Cardiac fibroblast (primary cell): ENCODE measurements at places on chromosomes 16 and 17.

DNA sequence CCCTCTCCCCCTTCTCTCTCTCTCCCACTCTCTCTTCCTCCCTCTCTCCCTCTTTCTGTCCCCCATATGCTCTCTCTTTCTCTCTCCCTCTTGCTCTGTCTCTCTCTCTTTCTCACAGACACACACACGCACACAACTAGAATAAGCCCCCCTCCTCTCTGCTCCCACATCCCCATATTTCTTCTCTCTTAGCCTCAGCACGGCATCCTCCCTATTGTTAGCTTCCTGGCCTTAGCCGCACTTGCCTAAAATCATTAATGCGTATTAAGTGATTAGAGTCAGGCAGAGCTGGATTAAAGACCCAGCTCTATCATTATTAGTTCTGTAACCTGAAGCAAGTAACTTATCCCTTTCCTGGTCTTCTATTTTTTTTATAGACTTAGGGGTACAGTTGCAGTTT, 319.0 kb upstream of the C16orf82 start:
- no peak for DNase-seq

- DNase-seq = no peak
Observed at GRCh38 chr17:44308865-44309264, 464 bp downstream of the RUNDC3A start.

- DNase-seq = no peak
Observed at GRCh38 chr16:86195863-86196630, 297.1 kb downstream of the IRF8 start.

DNA sequence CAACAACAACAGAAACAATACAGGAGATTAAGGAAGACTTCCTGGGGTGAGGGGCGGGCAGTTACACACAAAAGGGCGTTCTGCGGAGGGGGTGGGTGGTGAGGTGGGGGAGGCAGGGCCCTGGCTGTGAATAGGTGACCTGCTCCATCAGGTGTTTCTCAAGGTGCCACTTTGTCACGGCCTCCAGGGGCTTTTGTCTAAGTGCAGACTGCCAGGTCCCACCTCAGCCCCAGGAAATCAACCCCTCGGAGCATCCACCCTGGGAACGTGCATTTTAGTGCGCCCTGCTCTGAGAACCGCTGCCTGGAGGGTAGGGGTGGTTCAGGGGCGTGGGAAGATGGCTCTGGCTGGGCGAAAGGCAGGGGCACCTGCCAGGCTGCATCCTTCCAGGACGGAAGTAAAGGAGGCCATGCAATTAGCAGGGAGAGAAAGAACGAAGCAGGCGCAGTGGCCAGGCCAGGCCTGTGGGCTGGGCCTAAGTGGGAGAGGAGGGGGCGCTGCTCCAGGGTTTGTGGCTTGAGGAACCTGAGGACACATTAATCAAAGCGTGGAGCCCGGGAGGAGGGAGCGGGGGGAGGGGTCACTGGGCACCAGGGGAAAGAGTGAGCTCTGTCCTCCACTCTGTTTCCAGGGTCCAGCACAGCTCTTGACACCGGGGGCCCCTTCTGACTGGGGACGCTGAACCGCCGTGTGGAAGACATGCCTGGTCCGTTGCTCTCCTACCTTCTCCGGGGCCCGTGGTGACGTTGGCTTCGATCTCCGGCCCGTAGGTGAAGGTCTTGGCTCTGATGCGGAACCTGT, 49.4 kb upstream of the CDC42EP4 start:
- no peak for DNase-seq

DNA sequence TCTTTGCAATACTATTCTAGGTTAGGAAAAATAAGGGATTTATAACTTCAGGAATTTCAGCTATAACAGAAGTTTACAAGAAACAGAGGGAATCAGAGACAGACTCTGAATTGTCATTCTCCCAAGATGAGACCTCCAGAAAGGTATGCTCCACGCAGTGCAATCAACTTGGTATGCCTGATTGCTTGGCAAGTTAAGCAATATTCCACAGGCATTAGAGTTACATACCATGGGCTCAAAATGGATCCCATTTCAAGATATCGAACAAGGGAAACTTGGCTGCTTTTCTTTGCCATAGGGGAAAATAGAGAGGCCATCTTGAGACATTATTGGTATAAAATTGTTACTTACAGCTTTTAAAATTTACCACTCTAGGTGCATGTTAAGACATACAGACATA, 615.6 kb upstream of the SOX9 start:
- DNase-seq = peak; percentile 16

DNA sequence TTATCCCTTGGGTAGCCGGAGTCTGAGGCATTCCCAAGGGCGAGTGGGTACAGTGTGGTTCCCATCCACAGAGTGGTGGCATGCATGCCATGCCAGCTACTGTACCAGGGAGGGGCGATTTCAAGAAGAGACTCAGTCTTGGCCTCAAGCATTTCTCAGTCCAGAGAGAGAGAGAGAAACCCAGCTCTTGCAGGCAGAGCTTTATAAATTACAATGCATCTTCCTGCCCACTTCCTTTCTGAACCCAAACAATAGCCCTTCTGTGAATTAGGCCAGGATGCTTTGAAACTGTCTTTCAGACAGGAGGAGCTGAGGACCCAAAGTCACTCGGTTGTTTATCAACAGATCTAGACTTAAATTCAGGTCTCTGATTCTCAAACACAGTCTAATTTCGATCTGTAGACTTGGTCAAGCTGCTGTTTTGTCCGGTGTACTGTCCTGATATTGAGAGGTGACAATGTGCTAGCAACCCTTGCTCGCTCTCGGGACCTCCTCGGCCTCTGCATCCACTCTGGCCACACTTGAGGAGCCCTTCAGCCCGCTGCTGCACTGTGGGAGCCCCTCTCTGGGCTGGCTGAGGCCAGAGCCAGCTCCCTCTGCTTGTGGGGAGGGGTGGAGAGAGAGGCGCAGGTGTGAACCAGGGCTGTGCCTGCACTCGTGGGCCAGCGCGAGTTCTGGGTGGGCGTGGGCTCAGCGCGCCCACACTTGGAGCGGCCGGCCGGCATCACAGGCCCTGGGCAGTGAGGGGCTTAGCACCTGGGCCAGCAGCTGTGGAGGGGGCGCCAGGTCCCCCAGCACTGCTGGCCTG, 408.0 kb downstream of the UTP18 start:
- no peak for DNase-seq

GRCh38 chr17:61331886-61332285, 67.8 kb upstream of the TBX2 start:
- DNase-seq = no peak

DNA sequence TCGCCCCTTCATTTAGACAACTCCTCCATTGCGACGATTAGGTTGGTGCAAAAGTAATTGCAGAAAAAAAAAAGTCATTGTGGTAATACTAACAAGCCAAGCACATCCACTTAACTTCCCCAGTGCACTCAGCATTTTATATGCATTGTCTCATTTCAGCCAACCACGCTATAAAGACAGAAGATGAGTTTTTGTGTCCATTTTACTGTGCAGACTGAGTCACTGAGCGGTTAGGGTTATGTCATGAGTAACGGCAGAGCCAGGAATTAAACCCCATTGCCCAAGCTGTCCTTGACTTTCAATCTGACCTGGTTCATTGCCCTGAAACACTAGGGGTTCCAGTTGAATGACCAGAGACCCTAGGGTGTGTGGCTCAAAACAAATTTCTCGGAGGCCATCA, 218.7 kb downstream of the XYLT1 start:
- DNase-seq = no peak

GRCh38 chr17:40473573-40474365, 27.7 kb downstream of the TNS4 start:
- no peak for DNase-seq

DNA sequence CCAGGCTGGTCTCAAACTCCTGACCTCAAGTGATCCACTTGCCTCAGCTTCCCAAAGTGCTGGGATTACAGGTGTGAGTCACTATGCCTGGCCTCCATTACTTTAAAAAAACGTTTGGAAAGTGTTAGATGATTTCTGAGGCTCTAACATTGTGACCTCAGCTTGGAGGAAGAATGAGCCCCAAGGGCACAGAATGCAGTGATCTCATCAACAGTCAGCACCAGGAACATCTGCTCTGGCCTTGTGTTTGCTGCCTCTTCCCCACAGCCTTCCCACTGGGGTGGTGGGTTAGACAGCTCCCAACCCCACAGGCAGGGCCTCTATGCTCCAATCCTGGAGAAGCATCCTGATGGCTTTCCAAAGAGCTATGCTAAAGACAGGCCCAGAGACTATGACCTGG, 37.7 kb upstream of the SREBF1 start:
- DNase-seq = peak; percentile 85

GRCh38 chr16:52203096-52203495, 343.8 kb downstream of the TOX3 start:
- DNase-seq = no peak

DNA sequence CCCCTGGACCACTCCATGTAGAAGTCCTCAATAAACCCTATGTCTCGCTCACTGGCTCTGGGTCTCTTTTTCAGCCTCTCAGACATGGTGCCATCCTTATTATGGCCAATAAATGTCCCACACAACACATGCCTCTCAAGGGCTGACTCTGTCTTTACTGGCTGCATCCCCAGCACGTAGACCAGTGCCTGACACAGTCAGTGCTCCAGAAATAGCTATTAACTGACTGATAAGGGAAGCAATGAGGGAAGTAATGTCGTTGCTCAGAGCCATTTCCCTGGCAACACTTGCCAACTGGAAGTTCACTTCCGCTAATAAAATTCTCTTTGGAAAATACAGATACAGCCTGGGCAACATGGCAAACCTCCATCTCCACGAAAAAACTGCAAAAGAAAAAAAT, 19.1 kb upstream of the APOH start:
- no peak for DNase-seq

- DNase-seq = peak; percentile 60
Observed at GRCh38 chr16:81481207-81481821, 36.7 kb downstream of the CMIP start.

DNA sequence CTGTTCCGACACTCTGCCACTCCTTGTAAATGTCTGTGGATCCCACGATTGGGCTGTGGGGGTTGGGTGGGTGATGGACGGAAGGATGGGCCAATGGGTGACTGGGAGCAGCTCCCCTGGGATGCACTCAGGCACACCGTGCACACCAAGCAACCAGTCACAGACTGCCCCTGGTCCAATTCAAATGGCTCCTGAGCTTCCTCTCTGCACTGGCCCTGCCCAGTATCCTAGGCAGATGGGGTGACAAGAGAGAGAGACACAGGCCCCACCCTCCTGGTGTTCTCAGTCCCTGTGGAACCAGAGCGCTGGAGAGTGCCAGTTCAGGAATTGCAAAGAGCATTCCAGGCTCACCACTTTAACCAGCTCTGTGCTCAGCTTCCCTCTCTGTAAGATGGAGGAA, 32.8 kb downstream of the BEAN1 start:
- DNase-seq = no peak

- no peak for DNase-seq
Observed at GRCh38 chr17:7156342-7156940, 22.7 kb downstream of the ASGR1 start.

DNA sequence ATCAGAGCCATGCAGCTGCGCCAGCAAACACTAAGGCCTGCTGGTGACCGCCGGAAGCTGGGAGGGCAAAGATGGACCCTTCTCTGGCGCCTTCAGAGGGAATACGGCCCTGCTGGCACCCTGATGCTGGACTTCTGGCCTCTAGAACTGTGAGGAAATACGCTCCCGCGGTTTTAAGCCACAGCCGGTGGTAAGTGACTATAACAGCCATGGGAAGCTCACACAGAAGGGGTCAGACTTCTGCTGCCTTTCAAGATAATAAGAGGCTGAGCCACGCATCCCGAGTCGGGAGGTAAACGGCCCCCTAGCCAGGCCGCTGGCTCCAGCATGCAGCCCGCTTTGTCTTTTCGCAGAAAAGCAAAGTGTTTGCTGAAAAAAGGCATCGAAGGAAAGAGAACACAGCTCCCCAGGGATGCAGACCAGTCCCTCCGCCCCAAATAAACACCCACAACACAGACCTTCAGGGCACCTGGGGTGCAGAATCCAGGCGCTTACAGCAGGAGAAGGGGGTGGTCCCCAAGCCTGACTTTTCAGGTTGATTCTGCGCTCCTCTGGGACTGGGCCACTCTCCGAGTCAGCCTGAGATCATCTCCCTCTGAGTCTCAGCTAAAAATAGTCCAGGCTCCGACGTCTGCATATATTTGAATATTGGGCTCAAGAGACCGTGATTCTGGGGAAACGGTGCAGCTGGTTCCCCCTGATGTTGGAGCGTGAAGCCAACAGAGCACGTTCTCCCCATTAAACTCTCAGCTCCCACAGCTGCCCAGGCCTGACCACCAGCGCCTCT, 89.7 kb downstream of the MGAT5B start:
- DNase-seq = no peak

DNA sequence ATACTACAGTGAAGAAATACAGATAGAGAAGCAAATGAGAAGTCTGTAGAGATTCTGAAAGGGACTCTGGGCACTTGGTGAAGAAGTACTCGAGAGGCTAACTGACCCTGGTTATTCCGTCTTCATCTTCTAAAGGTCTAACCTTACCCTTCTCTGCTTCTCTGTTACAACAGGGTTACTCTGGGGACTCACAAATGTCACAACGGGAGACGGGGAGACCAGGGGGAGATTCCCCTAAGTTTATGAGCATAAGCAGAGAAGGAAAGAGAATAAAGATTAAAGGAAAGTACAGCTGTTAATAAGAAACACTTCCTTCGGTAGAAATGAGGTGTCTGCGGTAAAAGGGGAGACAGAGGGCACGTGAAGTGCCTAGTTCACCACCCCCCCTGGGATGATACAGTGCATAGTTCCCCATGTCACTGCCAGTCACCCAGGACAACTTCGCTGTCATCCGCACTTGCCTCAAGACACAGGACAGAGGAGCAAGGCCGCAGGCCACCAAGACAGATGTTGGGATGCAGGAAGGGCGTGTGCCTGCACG, 75.2 kb upstream of the TRAP1 start:
- no peak for DNase-seq

GRCh38 chr16:67294938-67295361, 15.6 kb downstream of the PLEKHG4 start:
- DNase-seq = no peak

DNA sequence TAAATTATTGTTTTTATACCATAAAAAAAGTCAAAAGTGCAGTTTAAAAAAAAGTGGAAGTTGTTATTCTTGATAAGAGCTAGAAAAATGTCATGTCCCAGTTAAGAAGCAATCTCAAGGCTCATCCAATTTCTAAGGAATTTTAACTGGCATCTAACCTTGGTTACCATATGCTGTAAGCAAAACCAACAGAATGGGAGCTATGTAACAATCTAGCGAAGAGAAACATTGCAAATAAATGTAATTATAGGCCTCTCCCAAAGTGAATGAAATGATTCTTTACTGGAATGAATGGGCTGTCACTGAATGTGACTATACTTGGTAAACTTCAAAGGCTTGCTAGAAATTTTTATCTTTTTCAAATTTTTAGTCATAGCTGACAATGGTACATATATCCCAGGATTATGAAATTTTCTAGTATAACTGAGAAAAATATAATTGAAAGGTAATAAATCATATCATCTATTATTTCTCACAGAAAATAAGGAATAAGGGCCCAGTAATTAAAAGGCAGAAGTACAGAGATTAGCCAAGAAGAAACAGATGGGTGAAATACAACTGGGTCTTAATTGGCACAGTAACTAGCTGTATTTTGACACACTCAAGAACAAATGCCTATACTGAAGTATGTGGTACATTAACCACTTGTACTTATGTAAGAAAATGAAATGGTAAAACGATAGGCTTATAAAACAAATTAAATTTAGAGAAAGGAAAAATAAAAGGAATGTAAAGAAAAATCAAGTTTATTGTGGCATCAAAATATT, 61.5 kb downstream of the NETO2 start:
- DNase-seq = no peak
